EL (cell line): ENCODE measurements at places on chromosomes 4 and X.

GRCh38 chr4:71229477-71230270 lies 109.1 kb upstream of the SLC4A4 start:
- DNase-seq: peak; percentile 66

- no peak for DNase-seq
Measured at GRCh38 chrX:51870354-51870753, 23.1 kb upstream of the MAGED1 start.

DNA sequence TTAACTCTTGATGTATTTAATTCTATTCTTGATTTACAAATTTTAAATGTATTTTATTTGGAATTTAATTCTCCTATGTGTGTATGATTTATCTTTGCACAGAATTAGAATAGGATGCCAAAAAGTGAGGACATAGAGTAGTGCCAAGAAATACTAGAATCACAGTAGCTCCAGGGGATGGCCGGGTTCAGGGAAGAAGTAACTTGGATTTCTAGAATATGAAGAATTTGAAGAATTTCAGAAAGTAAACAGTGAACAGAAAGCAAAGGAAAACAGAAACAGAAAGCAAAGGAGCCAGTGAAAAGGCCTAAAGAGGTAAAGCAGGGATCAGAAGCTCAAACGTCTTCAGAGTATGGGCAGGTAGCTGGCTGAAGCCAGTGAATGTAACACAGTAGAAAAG lies 1187.6 kb downstream of the RPA4 start:
- peak; percentile 39 for DNase-seq

DNA sequence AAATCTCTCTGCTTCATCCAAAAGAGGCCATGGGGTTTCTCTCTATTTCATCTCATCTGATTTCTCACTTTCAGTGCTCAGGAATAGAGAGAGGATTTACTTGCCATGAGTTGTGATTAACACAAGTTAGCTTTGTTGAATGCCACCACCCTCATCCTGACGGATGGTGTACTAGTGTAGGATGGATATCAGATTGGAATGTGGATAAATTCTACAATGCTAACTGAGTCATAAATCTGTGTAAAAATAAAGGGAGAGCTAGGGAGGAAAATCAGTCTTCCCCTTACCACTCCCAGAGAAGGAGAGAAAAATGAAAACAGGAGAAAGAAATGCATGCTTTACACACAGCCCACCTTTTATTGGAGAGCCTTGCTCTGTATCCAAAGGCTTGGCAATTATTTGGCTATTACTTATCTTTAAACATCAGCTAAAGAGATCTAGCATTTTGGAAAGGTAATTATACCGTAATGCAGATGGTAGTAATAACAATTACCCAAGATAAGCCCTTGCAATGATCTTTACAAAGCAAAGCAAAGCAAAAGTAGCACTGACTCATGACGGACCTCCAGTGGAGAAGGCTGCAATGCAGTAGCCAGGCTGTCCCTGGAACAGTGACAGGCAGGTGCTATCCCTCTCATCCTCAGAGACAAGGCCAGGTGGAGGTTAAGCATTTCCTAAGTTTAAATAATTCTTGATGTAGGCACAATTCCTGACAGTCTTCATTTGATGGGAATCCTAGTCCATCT lies 306.3 kb upstream of the PPARGC1A start:
- no peak for DNase-seq

GRCh38 chrX:1325515-1326116 lies 11.0 kb upstream of the IL3RA start:
- no peak for DNase-seq

DNA sequence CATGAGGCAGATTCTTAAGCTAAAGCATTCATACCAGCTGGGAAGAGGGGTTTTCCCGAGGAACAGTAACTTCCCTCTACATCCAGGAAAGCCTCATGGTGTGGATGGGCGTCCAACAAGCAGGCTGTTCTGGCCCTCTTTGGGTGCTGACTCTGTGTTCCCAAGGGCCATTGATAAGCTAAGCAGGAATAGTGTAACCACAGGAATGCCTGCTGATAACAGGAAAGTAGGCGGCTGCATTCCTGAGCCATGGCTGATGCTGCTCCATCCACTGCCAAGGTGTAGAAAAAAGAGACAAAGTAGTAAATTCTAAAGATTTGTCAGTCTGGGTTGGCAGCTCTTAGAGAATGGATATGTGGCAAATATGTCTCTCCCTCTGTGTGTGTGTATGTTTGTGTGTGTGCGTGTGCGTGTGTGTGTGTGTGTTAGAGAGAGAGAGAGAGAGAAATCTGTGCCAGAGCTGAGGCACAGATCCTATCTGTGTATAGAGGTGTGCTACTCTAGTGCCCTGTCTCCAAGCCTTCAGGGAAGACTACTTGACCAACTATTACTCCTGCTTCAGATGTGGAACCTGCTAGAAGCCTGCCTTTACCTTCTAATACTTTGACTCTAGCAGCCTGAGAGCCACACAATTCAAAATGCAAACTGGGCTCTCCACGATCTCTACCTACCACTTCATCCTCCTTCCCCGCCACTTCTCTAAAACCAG lies 353.1 kb upstream of the NR3C2 start:
- DNase-seq: peak; percentile 8

- DNase-seq: no peak
Measured at GRCh38 chr4:2251795-2252529, 9.9 kb downstream of the MXD4 start.

DNA sequence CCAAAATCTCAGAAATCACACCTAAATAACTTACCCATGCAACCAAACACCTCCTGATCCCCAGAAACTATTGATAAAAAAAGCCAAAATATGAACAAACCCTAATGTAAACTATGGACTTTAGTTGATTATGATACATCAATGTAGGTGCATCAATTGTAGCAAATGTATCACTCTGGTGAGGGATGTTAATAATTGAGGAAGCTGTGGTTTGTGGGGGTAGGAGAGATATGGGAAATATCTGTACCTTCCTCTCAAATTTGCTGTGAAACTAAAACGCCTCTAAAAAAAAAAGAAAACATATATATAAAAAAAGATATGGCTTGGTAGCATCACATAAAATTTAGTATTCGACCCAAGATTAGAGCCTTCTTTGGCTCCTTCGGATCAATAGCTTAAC lies 144.3 kb upstream of the CPEB2 start:
- no peak for DNase-seq

GRCh38 chr4:40046311-40046980 lies 10.2 kb upstream of the N4BP2 start:
- peak; percentile 34 for DNase-seq

- no peak for DNase-seq
Measured at GRCh38 chrX:133090236-133090809, 6.6 kb downstream of the USP26 start.

DNA sequence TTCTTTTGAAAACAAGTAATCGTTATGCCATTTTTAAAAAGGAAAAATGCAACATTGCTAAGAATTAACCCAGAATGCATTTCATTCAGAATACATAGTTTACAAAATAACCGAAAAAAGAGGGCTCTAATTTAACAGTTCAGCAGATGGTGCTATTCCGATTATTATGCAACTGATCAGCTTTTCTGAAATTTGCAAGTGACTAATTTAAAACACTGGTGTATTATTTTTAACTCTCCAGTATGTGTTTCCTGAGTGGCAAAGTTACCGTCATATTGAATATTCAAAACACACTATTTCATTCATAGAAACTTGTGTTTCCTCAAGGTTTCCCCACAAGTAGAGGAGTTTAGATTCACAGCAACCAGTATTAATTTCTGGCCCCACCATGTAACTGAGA lies 21.1 kb downstream of the ZBTB49 start:
- DNase-seq: no peak

DNA sequence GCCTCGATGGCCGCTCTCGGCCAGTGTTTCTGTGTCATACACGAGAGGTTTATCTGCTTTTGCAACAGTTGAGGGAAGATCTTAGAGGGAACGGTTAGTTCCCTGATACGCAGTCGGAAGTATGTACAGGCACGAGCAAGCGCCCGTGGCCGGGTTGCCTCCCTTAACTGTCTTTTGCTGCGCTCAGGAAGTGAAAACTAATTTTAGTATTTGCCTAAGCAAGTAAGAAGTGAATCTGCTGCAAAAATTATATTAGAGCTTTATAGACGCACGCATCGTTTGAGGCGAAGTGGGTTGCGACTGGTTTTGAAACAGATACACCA lies 695 bp downstream of the MTM1 start:
- peak; percentile 29 for DNase-seq

DNA sequence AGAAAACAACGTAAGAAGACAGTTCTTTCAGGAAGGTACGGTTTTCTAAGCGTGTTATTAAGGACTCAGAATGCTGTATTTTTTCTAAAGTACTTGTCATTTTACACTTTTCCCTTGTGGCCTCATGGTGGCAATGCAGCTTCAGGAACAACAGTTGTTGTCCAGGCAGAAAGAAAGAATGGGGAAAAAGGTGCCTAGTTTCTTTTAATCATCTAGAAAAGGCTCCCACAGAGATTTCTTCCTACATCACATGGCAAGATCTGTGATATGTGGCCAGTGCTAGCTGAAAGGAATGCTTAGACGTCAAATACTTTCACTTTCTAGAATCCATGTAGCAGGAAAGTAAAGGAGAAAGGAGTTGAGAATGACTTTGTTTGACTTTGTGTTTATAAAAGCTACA lies 49.0 kb upstream of the TRAM1L1 start:
- DNase-seq: peak; percentile 8

GRCh38 chr4:179196511-179196910 lies 1754.3 kb upstream of the AGA start:
- DNase-seq: no peak

DNA sequence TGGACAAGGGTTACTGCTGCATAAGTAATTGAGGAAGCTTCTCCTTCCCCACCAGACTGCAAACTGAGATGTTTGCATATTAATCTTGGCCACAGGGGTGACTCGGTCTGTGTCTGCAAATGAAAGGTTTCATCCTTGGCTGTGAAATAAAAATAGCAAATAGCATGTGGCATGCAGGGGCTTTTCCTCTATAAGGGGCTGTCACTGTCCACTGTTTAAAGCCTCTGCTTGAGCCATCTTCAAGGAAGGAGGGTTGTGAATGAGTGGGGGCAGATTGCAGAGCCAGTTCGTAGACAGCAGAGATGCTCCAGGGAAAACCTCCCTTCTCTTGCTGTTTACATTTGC lies 33.3 kb downstream of the TMSB4X start:
- DNase-seq: no peak

- DNase-seq: no peak
Measured at GRCh38 chr4:152089584-152089983, 328.8 kb upstream of the GATB start.

GRCh38 chr4:115851918-115852766 lies 738.7 kb upstream of the NDST4 start:
- no peak for DNase-seq

- no peak for DNase-seq
Measured at GRCh38 chr4:8289956-8290700, 20.6 kb downstream of the HTRA3 start.

DNA sequence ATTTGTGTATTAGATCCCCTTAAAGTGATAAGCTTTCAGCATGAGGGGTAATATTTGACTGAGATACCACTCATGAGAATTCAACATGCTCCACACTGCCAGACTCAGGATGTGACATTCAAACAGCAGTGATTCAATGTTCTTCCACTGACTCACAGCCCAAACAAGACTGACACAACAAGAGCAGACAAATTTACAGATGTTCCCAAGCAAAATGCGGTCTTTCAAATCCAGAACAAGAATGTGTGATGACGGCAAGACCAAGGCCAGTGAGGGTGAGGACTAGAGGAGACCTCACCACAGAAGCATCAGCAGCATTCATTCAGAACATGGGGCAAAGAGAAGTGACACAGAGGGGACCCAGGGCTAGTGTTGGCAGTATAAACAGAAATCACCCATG lies 99.3 kb upstream of the GRIA3 start:
- DNase-seq: peak; percentile 68

GRCh38 chrX:46737462-46737861 lies 21.5 kb downstream of the SLC9A7 start:
- DNase-seq: peak; percentile 74

DNA sequence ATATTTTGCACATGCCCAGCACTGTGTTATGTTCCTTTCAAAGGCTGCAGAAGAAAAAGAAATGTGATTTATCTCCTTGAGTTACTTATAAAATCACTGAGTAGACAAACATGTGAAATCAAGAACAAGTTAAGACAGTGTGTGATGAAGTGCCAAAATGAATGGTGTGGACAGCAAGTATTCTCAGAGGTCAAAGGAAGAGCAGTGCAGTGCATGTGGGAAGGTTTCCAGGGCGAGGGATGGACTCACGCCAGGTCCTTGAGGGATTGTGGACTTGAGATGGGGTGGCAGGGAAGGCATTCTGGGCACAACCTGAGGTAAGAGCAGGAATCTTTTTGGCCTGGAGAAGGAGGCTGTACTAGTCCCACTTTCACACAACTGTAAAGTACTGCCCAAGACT lies 115.5 kb downstream of the FNIP2 start:
- DNase-seq: peak; percentile 29

DNA sequence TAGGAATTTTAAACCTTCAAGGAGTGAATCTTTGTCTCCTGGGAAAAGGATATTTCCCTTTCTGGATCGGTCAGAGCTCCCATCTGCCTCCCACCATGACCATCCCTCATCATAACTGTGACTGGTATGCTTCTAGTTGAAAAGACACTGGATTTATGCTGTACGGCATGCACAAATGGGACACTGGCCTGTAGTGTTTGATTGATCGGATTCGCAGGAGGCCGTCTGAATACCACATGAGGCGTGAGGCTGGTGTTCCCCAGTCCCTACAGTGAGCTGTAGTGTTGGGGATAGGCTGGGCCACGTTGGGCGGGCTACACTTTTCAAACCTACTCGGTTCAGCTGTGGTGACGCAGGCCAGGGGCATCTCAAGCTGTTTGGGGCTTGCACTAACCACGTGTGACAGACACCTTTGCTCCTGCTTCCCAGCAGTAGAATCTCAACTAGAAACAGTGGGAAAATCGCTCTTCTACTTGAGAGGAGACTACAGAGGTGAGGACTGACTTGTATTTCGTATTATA lies 101.8 kb downstream of the MID1IP1 start:
- no peak for DNase-seq

DNA sequence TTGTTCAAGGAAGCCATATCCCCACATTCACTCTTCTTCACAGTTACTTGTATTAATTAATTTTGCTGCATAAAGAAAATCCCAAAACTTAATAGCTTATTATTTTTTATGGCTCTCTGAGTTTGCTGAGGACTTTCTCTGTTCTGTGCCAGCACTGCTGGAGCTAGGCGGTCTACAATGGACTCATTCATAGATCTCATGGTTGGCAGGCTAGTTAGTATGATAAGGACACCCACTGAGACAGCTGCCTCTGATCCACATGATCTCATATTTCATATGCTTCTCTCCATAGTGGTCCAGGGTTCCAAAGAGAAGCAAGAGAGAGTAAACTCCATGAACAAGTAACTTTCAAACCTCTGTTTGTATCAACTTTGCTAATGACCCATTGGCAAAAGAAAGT lies 170.2 kb downstream of the ADGRA3 start:
- no peak for DNase-seq
